Endothelial cell of umbilical vein (primary cell): ENCODE measurements at places on chromosomes 4 and X. TPM values are rescaled to one million over a fixed set of nuclear protein-coding genes. Genes with fewer than 3 reads are reported as not detected.

Gene CNKSR2
- total RNA-seq = 0.13 and 0.48 TPM in 2 replicates

Gene UGT2B15
- not detected in 2 replicates for total RNA-seq

GRCh38 chrX:154693394-154693793 is 40.0 kb upstream of the CTAG2 start:
- DNase-seq = no peak
- peaks cover 5% of the 10 kb centered on the region for H3K36me3 ChIP-seq
- no peaks in the 10 kb centered on the region for H3K27me3 ChIP-seq
- peaks cover 3% of the 10 kb centered on the region for H3K4me1 ChIP-seq
- H3K4me3 ChIP-seq = no peak overlapping the region

- no peak overlapping the region for H3K27ac ChIP-seq
- DNase-seq = no peak
- H3K4me1 ChIP-seq = no peaks in the 10 kb centered on the region
- H3K36me3 ChIP-seq = no peaks in the 10 kb centered on the region
- no peaks in the 10 kb centered on the region for H3K27me3 ChIP-seq
Observed at GRCh38 chr4:65393078-65393477, 277.2 kb downstream of the EPHA5 start.

Gene ATP10D
- total RNA-seq = 30.9 and 34.1 TPM in 2 replicates

DNA sequence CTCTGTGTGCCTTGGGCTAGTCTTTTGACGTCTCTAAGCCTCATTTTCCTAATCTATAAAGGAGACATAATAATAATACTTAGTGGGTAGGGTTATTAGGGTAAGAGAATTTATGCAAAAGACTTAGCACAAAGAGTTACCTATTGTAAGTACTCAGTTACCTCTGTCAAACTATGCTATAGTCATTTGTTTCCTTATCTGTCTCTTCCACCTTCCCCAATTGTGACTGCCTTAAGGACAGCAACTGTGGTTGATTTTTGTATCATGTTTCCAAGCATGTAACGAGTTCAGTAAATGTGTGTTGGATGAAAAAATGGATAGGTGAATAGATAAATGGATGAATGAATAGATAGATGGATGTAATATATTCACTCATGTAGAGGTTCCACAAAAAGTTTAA is 48.1 kb downstream of the WDR19 start:
- H3K27ac ChIP-seq = no peak overlapping the region
- no peaks in the 10 kb centered on the region for H3K27me3 ChIP-seq
- no peaks in the 10 kb centered on the region for H3K4me1 ChIP-seq
- no peak for DNase-seq
- H3K4me3 ChIP-seq = no peak overlapping the region

GRCh38 chr4:20916106-20916505 is 215.8 kb downstream of the PACRGL start:
- H3K27me3 ChIP-seq = no peaks in the 10 kb centered on the region
- DNase-seq = no peak
- no peak overlapping the region for H3K27ac ChIP-seq
- no peaks in the 10 kb centered on the region for H3K36me3 ChIP-seq
- H3K4me3 ChIP-seq = no peak overlapping the region
- no peaks in the 10 kb centered on the region for H3K4me1 ChIP-seq

DNA sequence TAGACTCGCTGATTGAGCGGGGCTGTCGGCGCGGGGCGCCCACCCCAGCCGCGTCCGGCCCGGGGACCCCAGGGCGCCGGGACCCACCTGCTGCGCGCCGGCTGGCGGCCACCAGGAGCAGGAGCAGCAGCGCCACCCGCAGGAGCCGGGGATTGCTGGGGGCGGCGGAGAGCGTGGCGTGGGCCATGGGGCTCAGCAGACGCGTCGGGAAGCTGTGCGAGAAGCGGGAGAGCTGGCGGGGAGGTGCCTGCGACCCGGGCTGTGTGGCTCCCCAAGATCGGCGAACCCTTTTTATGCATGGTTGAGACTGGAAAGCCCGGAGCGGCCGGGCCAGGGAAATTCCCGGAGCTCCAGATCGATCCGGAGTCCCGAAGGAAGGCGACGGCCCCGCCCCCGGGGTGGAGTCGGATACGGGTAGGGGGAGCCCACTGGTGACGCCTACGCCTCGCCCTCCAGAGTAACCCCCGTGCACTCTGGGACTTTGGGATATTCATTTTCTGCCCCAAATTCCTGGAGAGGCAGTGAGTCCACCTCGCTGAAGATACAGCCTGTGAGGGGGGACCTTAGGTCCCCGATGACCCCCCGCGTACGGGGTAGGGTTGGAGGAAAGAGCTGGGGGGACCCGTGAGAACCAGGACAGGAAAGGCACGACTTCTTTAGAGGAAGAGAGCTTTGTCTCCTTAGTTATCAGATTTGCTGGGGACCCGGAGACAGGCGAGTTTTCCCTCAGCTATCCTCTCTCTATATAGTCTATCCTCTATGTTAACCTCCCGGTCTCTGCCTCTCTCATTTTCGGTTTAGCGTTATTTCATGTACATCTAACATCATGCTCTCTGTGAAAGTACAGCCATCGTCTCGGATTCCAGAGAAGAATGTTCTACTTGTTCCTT is at the start of gene CXCL3:
TSS of gene CXCL3 (minus strand) at position 265 of the 890 bp plus-strand sequence. CDS start at position 187, 78 bp downstream.
- H3K4me3 ChIP-seq = peak within 1 kb of the TSS; percentile 75

DNA sequence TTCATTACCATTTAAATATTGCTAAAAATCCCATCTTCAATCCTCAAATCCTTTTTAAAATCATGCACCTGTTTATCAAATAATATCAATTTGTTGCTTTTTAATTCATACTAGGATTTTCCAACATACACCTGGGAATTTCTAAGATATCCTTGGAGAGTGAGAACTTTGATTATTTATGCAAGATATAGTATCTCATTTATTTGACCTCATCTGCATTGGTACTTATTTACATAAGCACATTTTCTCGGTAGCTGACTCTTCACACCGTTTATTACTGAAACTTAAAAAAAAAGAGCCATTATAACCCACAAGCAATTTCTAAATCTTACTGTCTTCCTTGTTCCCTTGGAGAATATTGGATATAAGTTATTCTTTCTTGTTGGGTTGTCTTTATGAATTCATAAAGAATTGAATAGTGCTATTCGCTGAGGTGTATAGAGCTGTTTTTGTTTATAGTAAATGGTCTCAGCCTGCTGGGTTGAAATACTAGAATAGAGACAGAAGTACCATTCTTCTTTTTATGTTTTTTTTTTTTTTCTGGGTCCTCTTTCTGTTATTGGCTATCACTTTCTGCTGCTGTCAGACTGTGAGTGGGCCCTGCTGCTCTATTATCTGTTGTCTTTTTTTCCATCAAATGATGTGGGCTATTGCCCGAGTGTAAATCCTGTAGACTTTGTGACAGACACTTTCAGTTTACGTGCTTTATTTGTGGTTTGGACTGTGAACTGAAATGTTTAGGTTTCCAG is 2.9 kb downstream of the UGT8 start:
- no peak overlapping the region for H3K4me3 ChIP-seq
- H3K27ac ChIP-seq = no peak overlapping the region
- no peak for DNase-seq
- peaks cover 21% of the 10 kb centered on the region for H3K27me3 ChIP-seq
- no peaks in the 10 kb centered on the region for H3K36me3 ChIP-seq

- H3K27ac ChIP-seq = no peak overlapping the region
- no peak overlapping the region for H3K4me3 ChIP-seq
- H3K27me3 ChIP-seq = no peaks in the 10 kb centered on the region
Observed at GRCh38 chr4:57158221-57158620, 48.0 kb upstream of the IGFBP7 start.

- H3K4me3 ChIP-seq = no peak overlapping the region
- peaks cover 7% of the 10 kb centered on the region for H3K27me3 ChIP-seq
- peaks cover 3% of the 10 kb centered on the region for H3K4me1 ChIP-seq
Observed at GRCh38 chr4:47929682-47930201, 15.4 kb upstream of the NFXL1 start.
